ENCODE measurements at places on chromosomes 12 and 14. TPM values are rescaled to one million over a fixed set of nuclear protein-coding genes. Genes with fewer than 3 reads are reported as not detected.

GRCh38 chr12:49805409-49805808 is 22.8 kb downstream of the NCKAP5L start:
- DNase-seq, result no peak

DNA sequence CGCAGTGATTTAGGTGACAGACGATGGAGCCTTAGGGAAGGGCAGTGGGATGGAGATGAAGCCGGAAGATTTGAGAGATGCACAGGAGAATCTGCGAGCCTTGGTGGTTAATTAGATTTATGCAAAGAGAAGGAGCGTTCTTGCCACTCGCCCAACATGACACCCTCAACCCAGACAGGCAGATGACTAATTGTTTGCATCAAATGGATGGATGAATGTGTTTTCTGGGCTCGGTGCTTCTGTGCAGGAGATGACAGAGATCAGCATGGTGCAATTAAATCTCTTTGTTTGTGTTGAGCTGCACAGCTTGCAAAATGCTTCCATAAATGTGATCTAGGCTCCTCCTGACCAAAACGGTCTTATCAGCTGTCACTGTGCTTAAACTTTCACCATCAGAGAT is 202.3 kb upstream of the PRMT8 start:
- no peak for DNase-seq

- DNase-seq, result no peak
These were observed 184.7 kb downstream of the TMX1 start for GRCh38 chr14:51424561-51425251.

- DNase-seq, result no peak
These were observed 193.6 kb upstream of the FSCB start for GRCh38 chr14:44700694-44701093.

DNA sequence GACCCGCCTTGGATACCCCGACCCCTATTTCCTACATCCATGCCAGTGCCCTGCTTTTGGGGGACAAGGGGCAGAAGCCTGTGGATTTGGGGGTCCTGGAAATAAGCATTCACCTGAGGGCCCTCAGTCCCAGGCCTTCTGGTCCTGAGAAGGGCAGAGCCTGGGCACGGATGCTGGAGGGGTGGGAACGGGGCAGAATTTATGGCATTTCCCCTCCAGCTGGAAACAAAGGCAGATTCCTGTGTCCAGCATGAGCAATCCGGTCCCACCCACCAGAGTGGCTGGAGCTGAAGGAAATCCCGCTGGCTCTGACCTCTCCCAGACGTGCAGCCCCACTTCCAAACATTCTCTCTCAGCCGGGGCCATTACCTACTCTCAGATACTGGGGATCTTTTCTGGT is 9.3 kb downstream of the ANKRD33 start:
- peak; percentile 53 for DNase-seq

- DNase-seq, result peak; percentile 80
These were observed 407 bp downstream of the HEATR5A start for GRCh38 chr14:31419967-31420318.

DNA sequence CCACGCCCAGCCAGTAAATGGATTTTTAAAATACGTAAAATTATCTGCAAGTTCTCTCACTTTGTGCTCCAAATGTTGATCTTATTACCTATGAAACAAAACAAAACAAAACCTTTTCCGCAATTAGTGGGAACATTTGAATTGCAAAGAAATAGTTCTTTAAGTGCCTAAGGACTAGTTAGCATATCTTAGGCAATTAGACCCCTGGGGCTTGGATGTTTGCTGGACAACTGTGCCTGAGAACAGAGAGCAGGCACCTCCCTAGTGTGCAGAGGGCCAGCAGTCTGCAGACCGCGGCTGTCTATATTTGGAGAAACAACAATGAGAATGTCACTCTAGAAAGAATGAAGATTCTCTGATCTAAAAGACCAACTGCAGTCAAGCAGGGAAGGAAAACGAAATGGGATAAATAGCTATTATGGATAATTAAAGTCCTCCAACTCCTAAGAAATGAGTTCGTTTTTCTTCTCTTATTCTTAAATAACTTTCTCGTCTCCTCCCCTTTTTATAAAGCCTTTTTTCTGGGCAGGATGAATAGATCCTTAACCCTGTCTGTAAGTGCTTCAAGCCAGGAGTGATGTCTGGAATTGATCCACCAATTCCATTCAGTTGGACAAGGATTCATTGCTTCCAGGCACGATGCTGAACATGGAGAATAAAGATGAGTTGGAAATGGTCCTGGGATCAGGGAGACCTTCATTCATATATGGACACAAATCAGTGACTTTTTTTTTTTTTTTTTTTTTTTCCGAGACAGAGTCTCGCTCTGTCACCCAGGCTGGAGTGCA is 16.2 kb downstream of the SLC17A8 start:
- no peak for DNase-seq

GRCh38 chr14:105577314-105577861 is 51.0 kb downstream of the TMEM121 start:
- peak; percentile 29 for DNase-seq

DNA sequence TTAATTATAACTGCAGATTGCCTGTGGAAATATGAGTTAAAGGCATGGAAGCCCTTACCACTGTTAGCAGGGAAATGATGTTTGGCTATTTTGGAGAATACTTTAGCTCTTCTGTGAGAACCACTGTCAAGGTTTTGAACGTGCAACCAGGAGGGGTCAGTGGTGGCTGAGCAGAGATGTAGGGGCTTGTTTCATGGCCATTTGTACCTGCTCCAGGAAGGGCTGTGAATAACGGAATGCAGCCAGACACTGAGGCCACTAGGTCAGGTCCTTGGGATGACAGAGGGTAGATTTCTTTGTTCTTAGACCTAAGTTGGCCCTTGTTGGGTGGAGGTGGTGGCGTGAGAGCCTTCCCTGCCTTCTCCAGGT is 8.3 kb downstream of the TRAF3 start:
- no peak for DNase-seq

DNA sequence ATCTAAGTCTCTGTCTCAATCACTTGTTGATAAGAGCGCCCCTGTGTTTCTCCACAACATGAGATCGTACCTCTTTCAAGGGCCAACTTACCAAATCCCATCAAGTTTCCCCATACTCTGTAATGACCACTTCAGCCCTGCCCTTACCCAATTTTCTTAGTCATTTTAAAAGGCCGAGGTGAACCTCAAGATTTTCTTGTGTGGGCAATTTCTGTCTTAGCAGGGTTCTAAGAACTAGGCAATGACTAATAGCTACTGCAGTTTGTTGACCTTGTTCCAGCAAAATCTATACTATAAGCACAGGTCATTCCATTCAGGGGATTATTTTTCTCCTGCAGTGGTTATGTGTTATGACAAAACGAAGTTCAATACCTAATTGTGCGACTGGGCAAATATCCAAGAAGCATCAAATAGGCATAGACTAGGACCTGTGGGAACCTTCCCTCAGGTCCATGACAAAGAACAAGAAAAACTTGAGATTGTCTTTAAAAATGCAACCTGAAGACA is 359.8 kb downstream of the PCNX1 start:
- DNase-seq, result no peak

DNA sequence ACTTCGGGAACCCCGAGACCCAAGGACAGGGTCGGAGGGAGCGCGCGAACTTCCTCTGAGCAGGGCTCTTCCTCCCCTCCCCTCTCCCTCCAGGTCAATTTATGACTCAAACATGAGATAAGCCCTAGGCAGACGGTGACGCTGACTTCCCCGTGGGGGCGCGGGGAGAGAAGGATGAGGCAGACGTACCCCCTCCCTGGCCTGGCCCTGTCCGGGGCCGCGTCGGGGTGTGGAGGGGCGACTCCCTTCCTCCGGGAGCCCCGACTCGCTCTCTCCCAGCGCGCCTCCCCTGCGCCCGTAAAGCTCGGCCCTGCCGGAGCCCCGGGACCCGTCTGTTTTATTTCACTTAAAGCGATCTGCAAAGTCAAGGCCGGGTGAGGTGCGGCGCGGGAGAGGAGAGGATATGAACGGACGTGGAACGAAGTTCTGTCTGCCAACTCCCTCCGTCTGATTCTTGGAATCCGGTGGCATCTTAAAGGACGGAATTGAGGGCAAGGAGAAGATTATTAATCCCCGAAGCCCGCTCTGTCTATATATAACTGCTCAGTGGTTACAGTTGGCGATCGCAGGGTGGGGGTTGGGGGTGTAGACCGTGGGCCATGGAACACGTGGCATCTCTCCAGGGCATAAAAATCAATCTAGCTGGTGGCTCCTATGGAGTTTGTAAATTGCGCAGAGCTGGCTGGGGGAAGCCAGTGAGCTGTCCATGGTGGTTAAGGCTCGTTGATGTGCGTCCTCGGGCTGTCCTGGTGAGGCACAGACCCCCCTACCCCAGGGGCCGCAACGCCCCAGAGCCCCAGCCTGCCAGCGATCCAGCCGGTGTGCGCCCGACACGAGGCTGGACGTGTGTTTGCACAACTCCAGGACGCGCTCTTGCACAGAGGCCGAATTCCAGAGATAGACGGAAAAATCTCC is 2.9 kb upstream of the PTHLH start:
- no peak for DNase-seq

- no peak for DNase-seq
These were observed 19.3 kb downstream of the FOXN3 start for GRCh38 chr14:89397569-89398230.

GRCh38 chr14:35730871-35731270 is 78.2 kb downstream of the RALGAPA1 start:
- no peak for DNase-seq

- no peak for DNase-seq
These were observed 19.4 kb downstream of the TMEM116 start for GRCh38 chr12:111993292-111994150.

DNA sequence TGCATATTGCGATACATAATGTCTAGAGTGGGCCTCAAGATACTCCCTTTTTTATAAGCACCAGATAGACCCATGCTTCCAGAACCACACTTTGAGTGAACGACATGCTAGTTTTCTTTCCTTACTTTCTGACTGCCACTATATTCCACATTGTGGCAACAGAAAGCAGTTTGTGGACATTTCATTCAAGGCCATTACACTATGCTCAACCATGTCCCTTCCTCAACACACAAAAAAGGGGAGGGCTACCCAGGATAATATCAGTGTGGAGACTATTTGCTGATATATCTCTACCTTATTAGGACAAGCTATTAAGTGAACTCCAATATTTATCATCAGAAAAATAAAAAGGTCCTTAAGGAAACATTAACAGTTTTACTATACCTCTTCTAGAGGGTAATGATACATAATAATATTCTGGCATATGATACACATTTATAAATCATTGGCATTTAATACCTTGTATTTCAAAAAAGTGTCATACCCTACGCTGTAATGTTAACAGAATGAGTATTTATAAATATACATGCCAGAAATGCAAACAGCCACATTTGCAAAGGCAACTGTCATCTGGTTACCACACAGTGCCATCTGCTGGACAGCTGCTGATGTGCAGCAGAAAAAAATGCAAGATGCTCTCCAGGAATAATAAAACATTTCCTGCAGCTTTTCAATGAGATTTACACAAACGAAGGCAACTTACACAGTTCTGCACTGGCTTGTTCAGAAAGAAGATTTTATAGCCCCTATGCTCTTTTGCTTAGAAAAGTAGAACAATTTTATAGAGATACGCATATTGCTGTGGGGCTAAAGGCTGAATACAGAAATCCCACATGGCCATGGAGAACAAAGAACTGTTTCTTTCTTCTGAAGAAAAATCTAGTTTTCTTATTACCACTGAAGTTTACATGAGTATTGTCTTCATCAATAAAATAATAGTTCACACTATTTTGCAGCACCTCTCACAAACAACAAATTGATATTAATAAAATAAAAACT is 182.2 kb upstream of the GRIP1 start:
- peak; percentile 35 for DNase-seq

GRCh38 chr12:107451246-107451645 is 234.4 kb upstream of the PWP1 start:
- DNase-seq, result no peak

The SOAT2 gene
- 0.07 TPM for polyA plus RNA-seq

The ACOT4 gene
- polyA plus RNA-seq, result 0.16 TPM

The NAV3 gene
- 0.61 TPM for polyA plus RNA-seq

The LRRC10 gene
- polyA plus RNA-seq, result not detected

The BMP4 gene
- polyA plus RNA-seq, result 2.4 TPM

The ACSM4 gene
- polyA plus RNA-seq, result not detected

The ESR2 gene
- polyA plus RNA-seq, result 0.77 TPM

The PLEKHG7 gene
- not detected for polyA plus RNA-seq

Measured in psoas muscle (tissue), 8 donors.